Fibroblast of lung (primary cell): ENCODE measurements at places on chromosomes 12 and 14. TPM values are rescaled to one million over a fixed set of nuclear protein-coding genes. Genes with fewer than 3 reads are reported as not detected.

The PTGDR gene
- not detected in 2 replicates for total RNA-seq

The NDUFA9 gene
- 21.3 and 42.6 TPM in 2 replicates for total RNA-seq

The PPM1H gene
- 0.51 and 3.1 TPM in 2 replicates for total RNA-seq

The TRPV4 gene
- 0.51 and 0.66 TPM in 2 replicates for total RNA-seq

GRCh38 chr12:89935850-89936249, 227.2 kb upstream of the ATP2B1 start:
- no peak for DNase-seq
- H3K27ac ChIP-seq = no peak overlapping the region
- no peaks in the 10 kb centered on the region for H3K36me3 ChIP-seq

DNA sequence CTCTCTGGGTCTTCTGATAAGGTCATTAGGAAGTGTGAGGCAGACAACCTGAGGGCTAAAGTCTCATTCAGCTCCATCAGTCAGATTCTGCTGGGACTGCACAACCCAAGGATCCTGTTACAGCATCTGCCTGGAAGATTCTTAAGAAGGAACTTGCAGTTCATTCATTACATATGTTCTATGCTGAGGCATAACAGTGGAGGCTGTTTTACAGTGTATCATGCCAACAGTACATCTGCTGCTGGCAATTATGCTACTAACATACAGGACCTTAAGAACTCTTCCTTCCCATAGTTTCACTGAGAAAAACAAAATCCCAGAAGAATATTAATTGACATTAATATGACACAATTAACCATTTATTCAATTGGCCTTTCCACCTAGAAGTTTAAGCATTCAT, 968.6 kb downstream of the DIO2 start:
- no peak overlapping the region for H3K4me3 ChIP-seq
- no peak for DNase-seq
- H3K36me3 ChIP-seq = no peaks in the 10 kb centered on the region

GRCh38 chr12:67590149-67590790, 58.3 kb upstream of the DYRK2 start:
- no peak for DNase-seq
- peaks cover 3% of the 10 kb centered on the region for H3K27me3 ChIP-seq
- no peak overlapping the region for H3K4me3 ChIP-seq
- no peak overlapping the region for H3K27ac ChIP-seq

DNA sequence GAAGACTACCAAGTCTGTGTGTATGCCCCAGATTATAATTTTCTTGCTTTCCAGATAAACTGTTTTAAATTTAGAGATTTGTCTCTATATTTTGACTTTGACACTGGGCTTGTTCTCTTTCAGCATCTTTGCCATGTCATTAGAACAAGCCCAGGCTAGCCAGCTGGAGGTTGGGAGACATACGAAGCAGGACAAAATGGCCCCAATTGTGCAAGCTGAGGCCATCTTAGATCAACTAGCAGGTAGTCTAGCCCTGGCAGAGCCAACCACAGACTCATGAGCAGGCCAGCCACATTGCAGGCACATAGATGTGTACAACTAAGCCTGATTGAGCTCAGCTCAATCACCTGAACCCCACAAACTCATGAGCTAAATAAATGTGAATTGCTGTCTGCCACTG, 321.4 kb downstream of the ATP23 start:
- no peaks in the 10 kb centered on the region for H3K36me3 ChIP-seq
- no peak overlapping the region for H3K4me3 ChIP-seq
- no peak for DNase-seq

DNA sequence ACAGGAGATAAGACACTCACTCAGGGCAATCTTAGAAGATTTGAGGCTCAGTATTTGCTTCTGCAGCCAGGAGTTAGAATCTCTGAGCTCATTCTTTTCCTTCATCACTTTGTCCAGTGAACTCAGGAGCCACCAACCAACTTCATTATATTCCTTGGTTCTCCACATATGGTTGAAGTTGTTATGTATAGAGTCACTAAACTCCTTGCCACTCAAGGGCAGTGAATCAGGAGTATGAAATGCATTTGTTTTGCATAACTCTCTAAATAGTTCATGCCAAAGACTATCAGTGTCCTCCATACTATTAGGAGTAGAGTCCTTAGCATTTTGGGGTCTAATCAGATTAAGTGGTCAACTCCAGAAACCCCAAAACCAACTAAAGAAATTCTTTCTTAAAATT, 150.6 kb downstream of the CCDC59 start:
- no peaks in the 10 kb centered on the region for H3K36me3 ChIP-seq
- peak; percentile 30 for DNase-seq
- H3K4me3 ChIP-seq = no peak overlapping the region
- no peaks in the 10 kb centered on the region for H3K27me3 ChIP-seq
